ENCODE measurements at places on chromosomes 5 and 9. TPM values are rescaled to one million over a fixed set of nuclear protein-coding genes. Genes with fewer than 3 reads are reported as not detected.

PKD2L2 gene
- total RNA-seq, result 0.07 TPM

CER1 gene
- total RNA-seq, result not detected

PCSK5 gene
- total RNA-seq, result 1.3 TPM

WNT8A gene
- not detected for total RNA-seq

RGMB gene
- total RNA-seq, result 6.0 TPM

HTR1A gene
- total RNA-seq, result not detected
